MG63 (cell line): ENCODE measurements at places on chromosomes 3 and 15.

- no peak for DNase-seq
These were observed 362.1 kb upstream of the AGTR1 start for GRCh38 chr3:148335612-148336011.

GRCh38 chr3:111392894-111393398, 149.1 kb upstream of the CD96 start:
- DNase-seq = no peak

- peak; percentile 70 for DNase-seq
These were observed 60.5 kb upstream of the ARRDC4 start for GRCh38 chr15:97899981-97900380.

DNA sequence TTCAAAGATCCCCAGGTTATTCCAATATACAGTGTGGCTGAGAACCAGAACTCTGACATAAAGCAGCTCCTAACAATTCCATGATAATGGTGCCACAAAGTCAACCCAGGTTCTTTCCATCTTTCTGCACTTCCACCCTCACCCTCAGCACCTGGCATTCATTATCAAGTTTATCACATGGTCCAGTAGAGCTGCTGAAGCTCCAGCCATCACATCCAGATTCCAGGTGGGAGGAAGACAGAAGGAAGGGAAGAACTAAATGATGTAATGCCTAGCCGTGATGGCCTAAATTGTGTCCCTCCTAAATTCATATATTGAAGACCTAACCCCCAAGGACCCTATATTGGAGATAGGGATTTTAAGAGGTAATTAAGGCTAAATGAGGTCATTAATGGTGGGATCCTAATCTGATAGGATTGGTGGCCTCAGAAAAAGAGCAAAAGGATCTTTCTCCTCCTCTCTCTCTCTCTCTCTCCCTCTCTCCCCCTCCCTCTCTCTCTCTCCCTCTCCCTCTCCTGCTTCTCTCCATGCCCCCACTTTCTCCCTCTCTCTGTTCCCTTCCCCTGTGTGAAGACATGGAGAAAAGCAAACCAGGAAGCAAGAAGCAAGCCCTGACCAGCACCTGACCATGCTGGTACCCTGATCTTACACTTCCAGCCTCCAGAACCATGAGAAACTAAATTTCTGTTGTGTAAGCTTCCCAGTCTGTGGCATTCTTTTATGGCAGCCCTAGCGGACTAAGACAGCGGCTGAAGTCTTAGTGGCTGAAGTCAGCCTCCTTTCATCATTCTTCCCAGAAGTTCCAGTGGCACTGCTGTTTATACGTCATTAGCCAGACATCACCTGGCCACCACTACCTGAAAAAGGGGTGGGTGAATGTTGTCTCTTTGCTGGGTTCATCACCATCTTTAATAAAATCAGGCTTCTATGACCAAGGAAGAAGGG, 369.7 kb upstream of the PROK2 start:
- no peak for DNase-seq

- DNase-seq = no peak
These were observed 24.0 kb upstream of the EIF4A2 start for GRCh38 chr3:186759231-186759930.

DNA sequence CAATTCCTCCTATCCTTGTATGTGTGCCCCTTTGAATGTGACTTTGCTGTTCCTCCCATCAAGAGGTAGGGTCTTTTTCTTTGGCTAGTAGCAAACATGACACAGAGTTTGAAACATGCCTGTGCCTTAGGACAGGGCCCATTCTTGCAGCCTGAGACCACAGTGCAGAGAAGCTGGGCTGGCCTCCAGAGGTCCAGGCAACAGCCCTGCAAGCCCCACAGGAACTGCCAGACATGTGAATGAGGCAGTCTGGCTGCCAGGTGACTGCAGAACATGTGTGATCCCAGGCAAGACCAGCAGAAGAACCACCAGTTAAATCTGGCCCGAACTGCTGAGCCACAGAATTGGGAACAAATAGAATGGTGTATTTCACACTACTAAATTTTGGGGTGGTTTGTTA, 1.2 kb upstream of the HGD start:
- no peak for DNase-seq

DNA sequence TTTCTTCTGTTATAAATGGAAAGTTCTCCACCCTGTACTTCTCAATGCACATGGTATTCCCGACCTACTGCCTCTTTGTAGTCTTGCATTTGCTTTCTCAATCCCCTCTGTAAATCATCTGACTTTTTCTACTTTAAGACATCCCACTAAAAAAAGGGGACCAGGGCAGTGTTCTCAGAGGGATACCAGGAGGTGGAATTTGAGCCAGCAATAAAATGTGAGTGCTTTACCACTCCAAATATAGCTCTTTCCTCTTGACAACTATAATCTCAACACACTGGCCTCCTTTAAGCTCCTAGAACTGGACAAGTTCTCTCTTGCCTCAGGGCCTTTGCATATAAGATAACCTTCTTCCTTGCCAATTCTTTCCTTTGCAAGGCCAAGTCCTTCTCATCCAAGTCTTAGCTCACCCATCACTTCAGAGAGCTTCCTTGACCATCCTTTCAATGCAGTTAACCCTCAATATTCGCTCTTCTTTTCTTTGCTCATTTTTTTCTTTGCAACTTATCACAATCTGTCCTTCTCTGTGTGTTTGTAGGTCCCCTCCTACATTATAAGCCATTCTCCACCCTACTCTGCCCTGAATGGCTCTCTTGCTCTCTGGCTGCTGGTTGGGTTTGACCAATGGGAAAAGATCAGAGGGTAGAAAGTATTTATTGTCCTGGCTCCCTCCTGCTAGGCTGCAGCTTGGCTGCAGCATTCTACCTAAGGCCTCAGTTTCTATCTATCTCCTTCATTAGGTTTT, 93.4 kb downstream of the PRICKLE2 start:
- no peak for DNase-seq

DNA sequence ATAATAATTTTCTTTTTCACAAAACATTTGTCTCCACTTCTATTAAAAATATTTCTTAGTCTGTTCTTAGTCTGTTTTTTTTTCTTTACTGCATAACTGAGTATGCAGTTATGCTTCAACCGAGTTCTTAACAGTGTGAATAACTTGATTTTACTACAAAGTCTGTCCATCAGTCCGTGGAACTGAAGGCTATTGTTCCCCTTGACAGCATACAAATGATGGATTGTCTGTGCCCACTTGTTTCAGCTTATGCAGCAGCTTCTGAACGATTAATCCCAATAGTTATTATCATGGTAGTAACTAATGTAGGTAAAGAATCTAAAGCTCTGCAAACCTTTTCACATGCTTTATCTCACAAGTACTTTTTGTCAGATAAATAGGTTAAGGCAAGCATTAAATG, 150.7 kb downstream of the SSR3 start:
- no peak for DNase-seq

DNA sequence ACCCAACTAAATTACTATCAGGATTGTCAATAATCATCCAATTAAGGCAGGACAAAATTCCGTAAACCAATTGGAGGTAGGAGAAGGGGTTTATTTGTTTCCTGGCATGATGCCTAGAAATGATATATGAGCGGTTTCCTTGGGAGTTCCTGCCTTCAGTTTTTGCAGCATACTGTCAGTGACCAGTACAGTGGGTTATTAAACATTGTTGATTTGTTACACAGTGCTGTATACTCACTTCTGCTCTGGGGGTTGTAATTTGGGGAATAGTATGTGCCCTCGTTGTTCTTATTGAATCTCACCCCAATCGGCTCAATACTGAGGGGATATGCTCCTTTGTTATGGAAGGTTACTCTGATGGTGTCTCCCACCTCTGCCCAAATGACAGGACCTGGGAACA, 22.2 kb downstream of the CP start:
- no peak for DNase-seq

- DNase-seq = no peak
These were observed 486.0 kb upstream of the TPRG1 start for GRCh38 chr3:188685789-188686188.

GRCh38 chr3:171453180-171453886, 6.9 kb downstream of the TNIK start:
- no peak for DNase-seq

GRCh38 chr3:60703008-60703407, 548.2 kb downstream of the FHIT start:
- no peak for DNase-seq

DNA sequence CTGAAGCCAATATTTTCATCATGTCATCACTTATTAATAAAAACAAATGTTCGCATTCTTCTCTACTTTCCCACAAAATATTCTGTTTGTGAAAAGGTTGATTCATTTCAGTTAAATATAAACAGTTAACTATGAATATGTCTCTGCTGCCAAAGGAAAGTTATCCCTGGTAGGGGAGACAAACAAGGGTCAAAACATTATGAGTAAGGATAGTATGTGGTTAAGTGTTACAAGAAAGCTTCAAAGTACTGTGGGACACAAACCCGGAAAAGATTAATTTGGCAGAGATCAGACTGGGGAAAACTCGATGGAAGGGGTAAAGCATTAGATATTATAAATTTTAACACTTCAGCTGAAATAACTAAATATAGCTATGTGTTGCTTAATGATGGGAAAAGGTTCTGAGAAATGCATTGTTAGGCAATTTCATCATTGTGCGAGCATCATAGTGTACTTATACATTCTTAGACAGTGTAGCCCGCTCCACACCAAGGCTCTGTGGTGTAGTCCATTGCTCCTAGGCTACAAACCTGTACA, 436.5 kb upstream of the TBL1XR1 start:
- DNase-seq = no peak

GRCh38 chr3:94071713-94072284, 8.9 kb downstream of the NSUN3 start:
- DNase-seq = no peak

DNA sequence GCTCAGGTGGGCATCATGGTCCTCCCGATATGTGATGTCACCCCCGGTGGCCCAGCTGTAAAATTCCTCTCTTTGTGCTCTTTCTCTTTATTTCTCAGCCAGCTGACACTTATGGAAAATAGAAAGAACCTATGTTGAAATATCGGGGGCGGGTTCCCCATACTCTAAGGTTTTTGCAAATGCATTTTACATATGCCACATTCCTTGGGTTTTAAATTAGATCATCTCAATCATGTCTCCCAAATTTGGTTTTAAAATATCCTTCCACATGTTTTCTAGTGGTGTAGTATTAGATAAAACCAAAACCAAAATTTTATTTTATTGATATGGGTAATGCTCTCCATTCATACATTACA, 4.4 kb upstream of the TMEM62 start:
- DNase-seq = no peak
